ENCODE measurements at places on chromosomes 5 and 9.

GRCh38 chr9:97786341-97786740, 66.7 kb upstream of the FOXE1 start:
- no peak for DNase-seq

GRCh38 chr9:134037641-134038040, 12.4 kb downstream of the BRD3OS start:
- no peak for DNase-seq

GRCh38 chr9:136143215-136144001, 24.7 kb upstream of the TMEM250 start:
- no peak for DNase-seq

- DNase-seq, result no peak
These were observed 153.3 kb upstream of the SPRY4 start for GRCh38 chr5:142478113-142478512.

- no peak for DNase-seq
These were observed 231.3 kb downstream of the PRR16 start for GRCh38 chr5:120695368-120695880.

- DNase-seq, result no peak
These were observed 30.7 kb downstream of the OR2V1 start for GRCh38 chr5:181100121-181100875.

DNA sequence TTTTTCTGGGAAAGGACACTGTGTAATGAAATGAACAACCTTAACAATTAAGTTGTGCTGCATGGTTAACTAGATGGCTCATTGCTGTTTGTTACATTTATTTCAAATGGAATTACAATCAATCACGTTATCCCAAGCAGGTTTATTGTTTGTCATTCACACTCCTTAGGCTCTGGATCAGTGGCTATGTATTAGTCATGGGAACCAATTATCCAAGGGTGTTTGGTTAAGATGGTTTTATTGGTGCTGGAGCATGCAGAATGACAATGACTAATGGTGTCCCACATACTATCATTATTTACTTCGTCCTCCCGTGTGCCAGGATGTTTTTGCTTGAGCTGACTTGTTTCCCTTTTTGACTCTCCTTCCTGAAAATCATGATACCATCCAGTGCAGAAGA, 10.6 kb upstream of the TRPC7 start:
- no peak for DNase-seq

DNA sequence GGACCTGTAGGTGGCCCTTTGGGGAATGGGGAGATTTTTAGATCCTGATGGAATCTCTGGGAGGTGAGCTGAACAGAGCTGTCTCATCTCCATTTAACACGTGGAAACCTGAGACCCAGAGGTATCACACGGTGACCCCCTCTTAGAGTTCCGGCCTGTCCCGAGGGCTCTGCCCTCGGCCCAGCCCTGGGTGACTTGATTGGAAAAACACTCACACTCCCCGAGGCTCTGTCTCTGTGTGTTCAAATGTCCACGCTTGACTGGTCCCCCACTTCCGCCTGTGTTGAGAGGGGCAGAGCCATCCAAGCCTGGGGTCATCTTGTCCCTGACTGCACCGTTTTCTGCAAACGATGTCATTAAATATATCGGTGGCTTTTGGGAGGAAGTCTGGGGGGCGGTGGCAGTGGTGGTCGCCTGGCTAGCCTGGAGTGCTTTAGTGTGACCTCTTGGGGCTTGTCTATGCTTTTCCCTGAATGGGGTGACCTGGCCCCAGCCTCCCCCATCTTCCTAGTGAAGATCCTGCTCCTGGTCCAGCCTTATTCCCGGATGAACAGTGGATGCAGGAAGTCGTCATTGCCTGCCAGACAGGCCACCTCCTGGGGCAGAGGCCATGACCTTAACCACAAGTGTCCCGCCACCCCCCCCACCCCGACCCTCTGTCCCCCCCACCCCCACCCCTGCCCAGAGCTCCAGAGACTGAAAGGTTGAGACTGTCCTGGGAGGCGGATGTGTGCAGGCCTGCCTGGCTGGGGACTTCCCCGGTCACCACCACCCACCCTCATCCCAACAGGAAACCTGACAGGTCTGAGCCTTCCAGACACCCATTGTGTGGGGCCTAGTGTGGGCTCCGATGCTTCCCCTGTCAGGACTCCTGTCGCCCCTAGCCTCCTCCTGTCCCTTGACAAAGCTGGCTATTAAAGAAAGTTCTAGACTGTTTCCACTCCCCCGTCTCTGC, 5.3 kb upstream of the DAB2IP start:
- DNase-seq, result no peak

- DNase-seq, result no peak
These were observed 303.1 kb upstream of the CDH6 start for GRCh38 chr5:30890377-30890776.

DNA sequence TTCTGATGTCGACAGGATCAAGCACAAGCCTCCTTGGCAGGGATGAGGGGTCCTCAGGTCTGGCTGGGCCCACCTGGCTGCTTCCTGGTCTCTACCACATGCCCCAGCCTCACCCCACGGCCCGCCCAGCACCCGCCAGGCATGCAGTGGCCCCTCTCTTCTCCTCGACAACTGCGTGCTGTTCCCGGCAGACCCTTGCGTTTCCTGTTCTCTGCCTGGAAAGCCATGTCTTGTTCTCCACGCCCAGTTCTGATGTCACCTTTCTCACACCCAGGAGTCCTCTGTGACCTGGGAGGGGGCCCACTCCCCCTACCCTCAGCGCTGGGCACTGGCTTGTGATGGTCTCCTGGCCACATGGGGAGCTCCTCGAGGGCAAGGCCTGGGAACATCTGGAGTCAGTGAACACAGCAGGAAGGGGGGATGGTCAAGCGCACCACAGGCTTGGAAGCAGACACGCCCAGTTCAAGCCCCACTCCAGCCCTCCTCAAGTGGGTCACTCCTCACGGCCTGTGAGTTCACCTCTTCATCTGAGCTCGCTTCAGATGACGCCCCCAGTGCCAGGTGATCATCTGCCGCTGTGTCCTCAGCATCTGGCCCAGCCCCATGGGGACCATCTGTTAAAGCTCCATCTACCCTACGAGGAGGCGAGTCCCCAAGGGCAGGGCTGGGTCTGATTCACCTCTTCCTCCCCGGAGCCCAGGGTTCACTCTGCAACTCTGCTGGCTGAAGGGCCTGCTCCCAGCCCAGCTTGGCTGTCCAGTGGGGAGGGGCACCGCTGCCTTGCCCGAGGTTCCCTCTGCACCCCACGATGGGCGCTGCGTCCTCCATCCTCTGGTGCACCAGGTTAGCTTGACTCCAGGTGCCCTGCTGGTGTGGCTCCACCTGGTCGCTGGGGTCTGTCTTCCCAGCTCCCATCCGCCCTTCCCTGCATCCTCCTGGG, 133.2 kb upstream of the PHYKPL start:
- no peak for DNase-seq

- no peak for DNase-seq
These were observed 167.1 kb upstream of the PHYKPL start for GRCh38 chr5:178399701-178400095.

- DNase-seq, result no peak
These were observed 900.3 kb upstream of the TYRP1 start for GRCh38 chr9:11792870-11793269.

- DNase-seq, result no peak
These were observed 234.6 kb downstream of the GADD45G start for GRCh38 chr9:89839449-89839848.

GRCh38 chr5:178785999-178786398, 55.5 kb upstream of the ZNF354A start:
- no peak for DNase-seq

- no peak for DNase-seq
These were observed 27.7 kb upstream of the GFPT2 start for GRCh38 chr5:180380856-180381255.

- DNase-seq, result no peak
These were observed 154.7 kb downstream of the ZDHHC21 start for GRCh38 chr9:14538526-14538925.

DNA sequence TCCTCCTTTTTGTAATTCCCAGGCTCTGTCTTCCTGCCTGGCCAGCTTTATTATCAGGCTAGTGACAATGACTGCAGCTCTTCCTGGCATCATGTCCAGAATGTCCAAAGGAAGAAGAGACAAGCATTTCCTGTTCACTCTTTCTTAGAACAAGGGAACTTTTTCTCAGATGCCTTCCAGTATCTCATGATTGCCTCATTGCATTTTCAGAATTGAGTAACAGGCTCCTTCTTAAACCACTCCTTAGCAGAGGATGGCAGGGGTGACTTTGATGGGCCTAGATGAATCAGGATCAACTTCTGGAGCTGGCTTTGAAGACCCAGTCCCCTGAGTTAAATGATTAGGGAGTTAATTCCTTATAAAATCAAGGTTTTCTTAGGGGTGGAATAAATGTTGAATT, 92.9 kb upstream of the RASGRF2 start:
- no peak for DNase-seq

- no peak for DNase-seq
These were observed 5.7 kb downstream of the GALNT10 start for GRCh38 chr5:154196281-154196680.

DNA sequence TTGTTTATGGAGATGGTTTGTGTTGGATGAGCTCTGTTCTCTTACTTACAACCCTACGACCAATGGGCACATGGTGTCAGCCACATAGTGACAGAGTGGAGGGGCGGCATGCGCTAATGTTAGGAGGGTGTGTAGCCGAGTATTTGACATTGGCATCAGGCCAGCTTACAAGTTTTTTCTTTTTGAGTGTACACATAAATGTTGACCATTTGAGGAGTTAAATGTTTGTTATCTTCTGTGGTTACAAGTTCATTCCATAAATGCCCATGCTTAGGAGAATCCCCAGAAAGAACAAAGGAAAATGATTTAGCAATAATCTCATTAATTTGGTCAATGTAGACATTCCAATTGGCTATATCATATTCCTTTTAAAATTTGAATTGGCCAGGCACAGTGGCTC, 180.1 kb upstream of the ELL2 start:
- DNase-seq, result no peak

GRCh38 chr9:136251264-136252115, 5.9 kb upstream of the QSOX2 start:
- DNase-seq, result no peak

- DNase-seq, result peak; percentile 14
These were observed 42.8 kb downstream of the NEURL1B start for GRCh38 chr5:172683645-172684471.

- DNase-seq, result no peak
These were observed 45.3 kb downstream of the LMX1B start for GRCh38 chr9:126658956-126659555.

DNA sequence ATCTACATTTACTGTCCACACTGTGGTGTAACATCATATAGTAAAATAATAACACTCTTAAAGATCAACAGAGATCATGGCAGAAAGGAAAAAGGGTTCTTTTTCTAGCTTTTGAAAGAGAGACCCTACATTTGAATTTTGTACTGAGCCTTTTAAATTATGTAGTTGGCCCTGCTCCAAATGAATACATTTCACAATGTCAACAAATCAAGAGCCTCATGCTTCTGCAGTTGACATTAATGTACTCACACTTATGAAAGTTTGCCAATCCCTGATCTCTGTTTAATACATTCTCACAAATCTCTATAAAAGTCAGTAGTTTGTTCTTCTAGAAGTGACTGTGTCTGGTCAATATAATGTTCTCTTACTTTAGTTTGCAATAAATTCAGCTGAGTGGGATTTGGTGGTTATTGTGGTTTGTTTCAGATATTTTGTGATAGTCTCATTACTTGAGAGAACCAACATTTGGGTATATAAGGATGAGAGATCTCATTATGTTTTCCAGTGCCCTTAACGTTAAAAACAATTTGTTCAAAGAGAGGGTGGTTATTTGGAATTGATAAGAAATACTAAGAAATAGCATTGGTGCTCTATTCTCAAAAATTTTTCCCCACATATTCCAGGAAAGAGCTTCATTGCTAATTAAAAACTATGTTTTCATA, 277.8 kb upstream of the FTMT start:
- DNase-seq, result no peak

GRCh38 chr5:170623576-170624181, 119.9 kb downstream of the KCNIP1 start:
- DNase-seq, result no peak

DNA sequence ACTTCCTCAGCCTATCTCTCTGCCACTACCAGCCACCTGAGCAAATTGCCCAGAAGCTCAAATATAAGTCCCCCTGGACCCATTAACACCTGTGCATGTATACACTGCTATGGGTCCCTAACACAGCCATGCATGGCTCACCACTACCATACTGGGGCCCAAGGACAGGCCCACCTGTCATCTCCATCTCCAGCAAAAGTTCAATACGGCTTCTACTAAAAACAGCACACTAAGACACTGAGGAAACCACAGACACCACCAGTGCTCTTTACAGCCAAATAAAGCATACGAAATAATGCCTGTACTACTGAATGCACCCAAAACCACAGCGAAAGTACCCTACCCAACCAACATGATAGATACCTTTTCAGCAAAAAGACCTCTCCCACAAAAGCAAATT, 85.6 kb upstream of the GHR start:
- no peak for DNase-seq

- DNase-seq, result no peak
These were observed 28.8 kb downstream of the GAS1 start for GRCh38 chr9:86918556-86918955.

- DNase-seq, result no peak
These were observed 151.8 kb downstream of the MUSK start for GRCh38 chr9:110820381-110820780.

DNA sequence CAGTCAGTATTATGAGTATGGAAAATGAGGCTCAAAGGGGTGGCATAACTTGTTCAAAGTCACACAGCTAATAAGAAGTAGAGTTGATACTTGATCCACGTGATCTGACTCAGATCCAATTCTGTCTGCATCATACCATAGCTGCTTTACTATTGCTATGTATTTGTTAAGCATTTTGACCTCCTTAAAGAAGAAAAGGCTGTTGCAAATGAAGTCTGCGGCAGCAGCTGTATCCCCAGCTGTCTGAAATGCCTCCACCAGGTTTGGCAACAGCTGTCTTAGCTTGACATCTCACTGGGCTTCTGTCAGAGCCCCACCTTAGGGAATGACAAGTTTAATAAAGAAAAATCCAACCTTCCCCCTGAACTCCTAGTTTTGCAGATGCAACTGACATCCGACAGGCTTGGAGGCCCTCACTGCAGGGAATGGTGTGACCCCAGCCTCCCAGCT, 75.6 kb upstream of the SLC44A1 start:
- no peak for DNase-seq

DNA sequence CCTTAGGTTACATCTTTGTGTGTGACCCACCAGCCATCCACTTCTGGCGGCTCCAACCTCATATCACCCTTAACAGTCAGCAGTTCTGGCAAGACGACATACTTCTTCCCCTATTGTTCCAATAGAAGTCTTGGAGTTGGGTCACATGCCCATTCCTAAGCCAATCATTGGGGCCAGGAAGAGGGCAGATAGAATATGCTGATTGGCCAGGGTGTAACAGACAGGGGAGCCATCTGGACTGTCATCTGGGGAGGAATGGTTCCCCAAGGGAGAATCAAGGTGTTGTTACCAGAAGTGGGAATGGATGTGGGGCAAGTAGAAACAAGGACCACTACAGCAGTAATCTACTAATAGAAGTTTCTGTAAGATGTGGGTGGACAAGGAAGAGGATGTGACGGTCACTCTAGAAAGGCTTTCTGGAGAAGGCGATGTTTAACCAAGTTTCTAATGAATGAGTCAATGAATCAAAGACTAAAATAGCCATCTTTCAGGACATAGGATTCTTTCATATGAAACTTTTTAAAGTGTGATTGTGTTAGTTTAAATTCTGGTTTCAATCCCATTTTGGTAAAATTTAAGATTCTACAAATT, 200.4 kb downstream of the ARHGAP26 start:
- DNase-seq, result no peak

Data from stimulated activated CD4-positive, alpha-beta T cell treated with anti-CD3 and anti-CD28 coated beads, TNF-alpha, amount 100 ng/mL, for 1 hour (primary cell).